BE2C (cell line): ENCODE measurements at places on chromosomes 12 and 14.

DNA sequence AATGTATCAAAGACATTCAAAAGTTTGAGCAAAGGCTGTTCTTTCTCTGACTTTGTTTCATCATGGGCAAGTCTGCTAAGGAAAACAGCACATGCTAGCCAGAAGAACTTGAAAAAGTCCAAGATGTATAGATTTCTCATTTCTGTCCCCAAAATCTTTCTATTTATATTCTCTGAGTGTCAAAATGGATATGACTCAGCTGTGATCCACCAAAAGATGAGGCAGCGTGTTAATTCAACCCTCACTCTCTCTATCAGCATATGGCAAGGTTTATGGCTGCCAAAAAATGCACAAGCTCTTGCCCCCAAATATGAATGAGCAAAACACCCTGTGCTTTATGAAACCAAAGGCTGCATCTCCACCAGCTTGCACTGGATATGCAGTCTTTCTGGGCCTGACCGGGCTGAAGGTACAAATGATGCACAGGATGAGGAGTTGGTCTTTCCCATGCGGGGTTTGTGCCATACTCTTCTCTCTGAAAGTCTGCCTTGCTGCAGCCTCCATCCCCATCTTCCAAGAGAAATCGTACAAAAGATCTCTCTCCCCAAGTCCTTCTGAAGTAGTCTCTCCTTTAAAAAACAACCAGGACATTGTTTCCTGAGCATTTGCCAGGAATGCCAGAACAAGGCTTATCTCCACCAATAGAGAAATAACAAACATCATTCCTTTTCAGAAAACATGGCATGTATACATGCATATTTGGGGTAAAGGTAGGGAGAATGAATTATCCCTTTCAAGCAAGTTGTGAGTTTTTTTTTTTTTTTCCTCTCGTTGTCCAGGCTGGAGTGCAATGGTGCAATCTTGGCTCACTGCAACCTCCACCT is 203.4 kb downstream of the TMX1 start:
- DNase-seq = no peak

DNA sequence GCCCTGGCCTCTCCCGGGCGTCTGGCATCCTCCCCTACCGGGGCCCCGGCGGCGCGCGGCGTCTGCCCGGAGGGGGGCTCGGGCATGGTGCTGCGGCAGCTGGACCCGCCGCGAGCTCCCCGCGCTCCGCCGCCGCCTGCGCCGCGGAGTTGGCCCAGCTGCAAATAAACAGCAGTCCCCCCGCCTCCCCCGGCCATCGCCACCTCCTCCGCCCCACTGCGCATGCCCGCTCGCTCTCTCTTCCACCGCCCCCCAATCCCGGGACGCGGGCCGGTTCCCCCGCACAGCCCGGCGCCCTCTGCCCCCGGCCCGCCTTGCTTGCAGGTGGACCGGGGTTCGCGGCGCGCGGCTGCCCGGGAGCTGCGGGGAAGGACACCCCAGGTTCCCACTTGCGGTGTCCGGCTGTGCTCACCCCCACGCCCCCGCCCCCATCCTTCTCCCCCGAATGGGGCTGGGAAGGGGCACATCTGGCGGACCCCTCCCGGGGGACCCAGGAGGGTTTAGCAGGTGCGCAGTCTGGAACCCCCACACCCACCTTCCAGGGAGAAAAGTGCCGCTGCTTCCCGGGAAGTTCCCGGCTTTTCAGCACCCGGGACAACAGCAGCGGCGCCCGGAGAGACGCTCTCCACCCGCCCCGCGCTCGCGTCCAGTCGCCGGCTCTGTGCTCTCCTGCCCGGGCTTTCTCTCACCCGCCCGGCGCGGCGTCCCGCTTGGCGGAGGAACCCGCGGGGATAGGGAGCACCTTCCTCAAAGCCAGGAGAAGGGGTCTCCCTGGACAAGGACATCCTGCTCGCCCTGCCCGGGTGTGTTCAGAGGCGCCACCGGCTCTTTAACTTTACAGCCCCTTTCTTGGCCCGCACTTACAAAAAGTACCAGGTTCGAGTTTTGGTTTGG is at the start of gene TMTC1:
Gene TMTC1 (minus strand): TSS at position 170 of the 894 bp plus-strand sequence. CDS start 191 bp downstream, outside the sequence.
- DNase-seq = peak; percentile 91

DNA sequence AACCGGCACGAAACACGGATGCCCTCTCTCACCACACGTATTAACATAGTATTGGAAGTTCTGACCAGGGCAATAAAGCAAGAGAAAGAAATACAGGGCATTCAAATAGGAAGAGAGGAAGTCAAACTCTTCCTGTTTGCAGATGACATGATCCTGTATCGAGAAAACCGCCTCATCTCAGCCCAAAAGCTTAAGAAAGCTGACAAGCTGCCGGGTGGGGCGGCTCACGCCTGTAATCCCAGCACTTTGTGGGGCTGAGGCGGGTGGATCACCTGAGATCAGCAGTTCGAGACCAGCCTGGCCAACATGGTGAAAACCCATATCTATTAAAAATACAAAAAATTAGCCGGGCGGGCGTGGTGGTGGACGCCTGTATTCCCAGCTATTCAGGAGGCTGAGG is 17.7 kb downstream of the OR6S1 start:
- no peak for DNase-seq

DNA sequence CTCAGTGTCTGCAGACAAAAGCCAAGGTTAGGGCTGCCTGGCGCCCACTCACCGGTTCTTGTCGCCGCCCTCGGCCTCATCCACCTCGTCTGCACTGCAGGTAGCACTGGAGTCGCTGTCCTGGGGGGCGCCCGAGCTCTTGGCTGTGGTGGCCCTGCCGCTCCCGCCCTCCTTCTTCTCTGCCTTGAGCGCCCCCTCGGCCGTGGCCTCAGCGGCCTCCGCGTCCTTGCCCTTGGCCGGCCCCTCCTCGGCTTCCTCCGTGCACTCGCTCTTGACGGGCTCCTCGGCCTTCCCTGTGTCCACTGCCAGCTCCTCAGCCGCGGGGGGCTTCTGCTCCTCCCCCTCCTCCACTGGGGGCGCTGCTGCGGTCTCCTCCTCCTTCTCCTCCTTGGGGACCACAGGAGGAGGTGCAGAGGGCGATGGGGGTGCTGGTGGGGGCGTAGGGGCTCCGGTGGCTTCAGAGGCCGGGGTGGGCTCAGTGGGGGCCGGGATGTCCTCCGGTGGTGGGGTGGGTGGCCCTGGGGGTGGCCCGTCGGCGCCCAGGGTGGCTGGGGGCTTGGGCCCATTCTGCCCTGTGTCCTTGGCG is 77.2 kb downstream of the RFLNA start:
- DNase-seq = no peak

DNA sequence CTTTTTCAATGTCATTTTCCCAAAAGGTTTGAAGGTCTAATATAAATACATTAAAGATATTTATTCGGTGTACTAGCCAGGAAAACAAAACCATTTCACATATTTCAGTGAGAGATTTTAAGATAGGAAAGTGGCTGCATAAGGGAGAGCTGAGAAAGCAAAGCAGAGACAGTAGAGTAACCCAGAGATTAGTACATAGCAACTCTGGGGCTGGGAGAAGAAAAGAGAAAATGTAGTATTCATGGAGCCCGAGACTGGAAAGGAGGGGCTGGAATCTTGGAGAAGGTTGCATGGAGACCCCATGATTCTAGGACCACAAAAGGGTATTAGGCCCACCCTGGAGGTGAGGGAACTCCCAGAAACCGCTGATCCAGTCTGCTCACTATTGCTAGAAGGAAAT is 236.9 kb downstream of the PAWR start:
- DNase-seq = no peak

DNA sequence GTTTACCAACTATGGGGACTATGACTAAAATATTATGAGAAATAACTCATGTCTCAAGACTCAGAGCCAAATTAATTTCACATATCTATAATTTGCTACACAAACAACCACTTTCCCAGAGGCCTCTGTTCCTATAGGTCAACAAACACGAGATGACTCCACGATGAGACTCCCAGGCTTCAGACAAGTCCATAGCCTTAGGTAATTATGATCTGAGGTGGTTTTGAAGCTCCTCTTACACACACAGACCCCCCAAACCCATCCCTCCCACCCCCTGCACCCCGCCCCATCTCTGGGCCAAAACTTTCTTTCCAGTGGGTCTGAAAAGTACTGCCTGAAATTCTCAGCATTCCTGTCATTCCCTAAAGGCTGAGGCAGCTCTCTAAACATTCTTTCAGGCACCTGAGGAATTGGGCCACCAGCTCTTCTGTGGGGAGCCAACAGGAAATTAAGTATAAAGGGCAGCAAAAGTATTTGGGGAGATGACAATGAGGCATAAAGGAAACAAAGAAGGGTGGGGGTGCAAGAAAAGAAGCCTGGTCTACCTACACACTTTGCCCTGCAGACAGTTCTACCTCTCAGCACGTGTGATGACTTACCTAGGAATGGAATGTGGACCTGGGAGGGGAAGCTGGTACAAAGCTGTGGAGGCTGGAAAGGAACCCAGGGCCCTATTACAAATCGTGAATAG is 143.6 kb downstream of the PAWR start:
- DNase-seq = no peak

GRCh38 chr12:8987685-8988084 is 1.7 kb upstream of the KLRG1 start:
- no peak for DNase-seq

- DNase-seq = no peak
Observed at GRCh38 chr12:105085501-105085900, 1.2 kb upstream of the ALDH1L2 start.

DNA sequence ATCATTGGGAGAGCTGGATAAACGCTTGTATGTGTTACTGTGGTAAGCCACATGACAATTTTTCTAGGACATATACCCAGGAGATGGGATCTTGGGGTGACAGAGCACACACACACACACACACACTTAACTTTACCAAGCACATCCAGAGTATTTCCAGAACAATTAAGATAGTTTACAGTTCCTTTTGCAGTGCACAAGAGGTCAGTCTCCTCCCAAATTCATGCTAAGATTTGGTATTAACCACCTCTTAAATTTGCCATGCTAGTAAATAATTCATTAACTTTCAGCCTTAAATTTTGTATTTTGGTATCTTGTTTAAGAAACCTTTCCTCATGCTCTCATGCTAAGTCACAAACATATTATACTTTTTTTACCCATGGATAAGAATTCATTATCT is 33.9 kb upstream of the LIMA1 start:
- DNase-seq = no peak

DNA sequence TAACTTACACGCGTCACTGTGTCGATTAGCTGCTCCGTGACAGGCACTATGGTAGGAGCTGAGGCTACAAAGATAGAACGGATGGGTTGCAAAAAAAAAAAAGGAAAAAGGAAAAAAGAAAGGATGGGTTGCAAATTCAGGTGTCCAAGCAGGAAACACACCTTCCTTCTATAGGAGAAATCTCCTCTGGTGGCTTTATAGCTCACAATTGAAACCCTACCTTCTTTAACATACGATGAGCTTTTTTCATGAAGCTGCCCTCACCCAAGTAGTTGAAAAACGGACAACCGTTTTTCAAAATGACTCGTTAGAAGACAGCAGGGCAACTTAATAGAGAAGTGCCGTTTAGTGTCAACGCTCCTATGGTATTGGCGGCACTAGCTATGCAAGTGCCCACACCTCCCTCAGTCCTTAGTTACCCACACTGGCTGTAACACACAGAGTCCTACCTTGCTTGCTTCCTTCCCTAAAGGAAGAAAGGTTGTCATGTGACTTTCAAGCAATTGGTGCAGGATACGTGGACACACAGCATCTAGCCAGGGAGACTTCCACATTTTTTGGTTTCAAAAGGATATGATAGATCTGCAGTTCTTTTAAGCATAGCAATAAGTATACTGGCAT is 682 bp upstream of the TRIP11 start:
- DNase-seq = no peak
